ENCODE measurements at places on chromosomes 6 and 20.

DNA sequence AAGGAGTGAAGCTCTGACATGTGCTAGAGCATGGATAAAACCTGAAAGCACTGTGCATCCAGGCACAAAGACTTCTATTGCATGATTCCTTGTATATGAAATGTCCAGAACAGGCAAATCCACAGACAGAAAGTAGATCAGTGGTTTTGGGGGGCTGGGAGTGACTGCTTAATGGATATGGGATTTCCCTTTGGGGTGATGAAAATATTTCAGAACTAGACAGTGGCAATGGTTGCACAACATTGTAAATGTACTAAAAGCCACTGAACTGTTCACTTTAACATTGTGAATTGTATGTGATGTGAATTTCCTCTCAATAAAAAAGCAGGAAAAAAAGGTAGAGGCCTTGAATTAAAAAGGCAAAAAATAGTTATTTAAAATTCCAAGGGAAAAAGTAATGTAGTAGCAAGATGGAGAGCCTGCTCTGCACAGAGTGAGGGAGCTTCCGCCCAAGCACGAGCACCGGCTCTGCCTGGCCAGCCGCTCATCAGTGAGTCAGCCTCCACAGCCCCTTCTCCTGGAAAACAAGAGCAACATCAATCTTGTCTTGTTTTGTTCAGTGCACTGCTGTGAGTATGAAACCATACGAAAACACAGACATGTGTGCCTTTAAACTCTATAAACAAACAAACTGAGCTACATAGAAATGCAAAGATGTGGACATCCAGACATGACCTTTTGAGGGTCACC is 74.6 kb upstream of the THBS2 start:
- no peak for DNase-seq

DNA sequence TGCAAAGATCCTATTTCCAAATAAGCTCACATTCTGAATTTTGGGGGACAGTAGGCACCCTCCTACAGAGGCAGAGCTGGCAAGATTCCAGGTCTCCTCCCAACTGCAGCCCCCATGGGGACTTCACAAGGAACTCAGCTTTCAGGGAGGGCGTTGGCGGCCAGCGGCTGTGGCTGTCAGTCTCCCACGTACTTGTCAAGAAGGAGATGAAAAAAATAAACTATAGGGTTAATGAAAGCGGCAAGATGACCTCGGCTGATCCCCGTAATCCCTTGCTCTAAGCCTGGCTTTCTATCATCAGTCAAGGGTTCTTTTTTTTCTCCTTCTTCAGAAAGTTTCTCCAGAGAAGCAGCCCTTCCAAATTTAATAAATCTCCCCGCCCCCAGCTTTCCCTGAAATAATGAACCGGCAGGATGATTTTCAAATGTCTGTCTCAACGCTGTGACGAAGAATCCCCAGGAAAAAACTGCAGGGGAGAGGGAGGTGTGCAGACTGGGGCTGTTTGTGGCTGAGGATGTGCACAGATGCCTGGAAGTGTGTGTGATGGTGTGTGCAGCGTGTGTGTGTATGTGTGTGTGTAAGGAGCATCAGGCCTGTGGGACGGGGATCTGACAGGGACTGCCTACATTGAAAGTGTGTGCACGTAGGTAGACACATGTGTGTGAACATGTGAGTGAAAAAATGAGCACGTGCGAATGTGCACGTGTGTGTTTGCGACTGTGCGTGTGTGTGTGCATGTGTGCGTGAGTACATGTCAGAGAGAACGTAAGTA is 78.7 kb downstream of the SLC2A10 start:
- no peak for DNase-seq

- peak; percentile 9 for DNase-seq
Observed at GRCh38 chr20:24769878-24770627, 179.0 kb upstream of the CST7 start.

- DNase-seq, result no peak
Observed at GRCh38 chr20:9518576-9519175, 4.3 kb downstream of the LAMP5 start.

GRCh38 chr6:105881608-105882007 is 204.5 kb upstream of the PRDM1 start:
- DNase-seq, result no peak

GRCh38 chr20:40521962-40522361 is 167.1 kb downstream of the MAFB start:
- DNase-seq, result no peak

DNA sequence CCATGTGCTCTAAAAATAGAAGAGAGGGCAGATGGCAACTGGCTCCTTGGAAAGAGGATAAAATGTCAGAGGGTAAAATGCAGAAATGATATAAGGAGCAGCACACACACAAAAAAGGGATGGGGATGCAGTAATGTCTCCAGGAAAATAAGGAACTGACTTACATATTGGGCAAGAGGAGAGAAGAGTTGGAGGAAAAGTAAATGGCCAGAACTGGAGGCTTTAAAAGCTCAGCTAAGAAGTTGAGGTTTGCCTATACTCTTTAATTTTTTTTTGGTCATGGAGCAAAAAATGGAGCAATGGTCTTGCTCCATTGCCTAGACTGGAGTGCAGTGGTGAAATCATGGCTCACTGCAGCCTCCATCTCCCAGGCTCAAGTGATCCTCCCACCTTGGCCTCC is 93.7 kb downstream of the SULF2 start:
- no peak for DNase-seq

- no peak for DNase-seq
Observed at GRCh38 chr20:2707353-2708072, 14.9 kb downstream of the EBF4 start.

DNA sequence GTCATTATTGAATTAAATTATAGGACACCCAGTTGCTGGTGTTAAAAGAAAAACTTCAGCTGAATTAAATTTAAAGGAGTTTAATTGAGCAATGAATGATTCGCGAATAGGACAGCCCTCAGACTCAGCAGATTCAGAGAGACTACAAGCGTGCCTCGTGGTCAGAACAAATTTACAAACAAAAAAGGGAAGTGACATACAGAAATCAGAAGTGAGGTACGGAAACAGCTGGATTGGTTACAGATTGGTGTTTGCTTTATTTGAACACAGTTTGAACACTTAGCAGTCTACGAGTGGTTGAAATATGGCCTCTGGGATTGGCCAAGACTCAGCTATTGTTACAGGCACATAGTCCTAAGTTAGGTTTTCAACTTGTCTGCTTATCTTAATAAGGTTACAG is 25.8 kb upstream of the TNFRSF21 start:
- DNase-seq, result no peak

GRCh38 chr20:16846006-16846405 is 97.8 kb downstream of the OTOR start:
- DNase-seq, result peak; percentile 21

GRCh38 chr20:63205896-63206295 is 10.0 kb downstream of the YTHDF1 start:
- no peak for DNase-seq
